Activated CD4-positive, alpha-beta T cell treated with anti-CD3 and anti-CD28 coated beads for 36 hours (primary cell): ENCODE measurements at places on chromosomes 4 and X.

DNA sequence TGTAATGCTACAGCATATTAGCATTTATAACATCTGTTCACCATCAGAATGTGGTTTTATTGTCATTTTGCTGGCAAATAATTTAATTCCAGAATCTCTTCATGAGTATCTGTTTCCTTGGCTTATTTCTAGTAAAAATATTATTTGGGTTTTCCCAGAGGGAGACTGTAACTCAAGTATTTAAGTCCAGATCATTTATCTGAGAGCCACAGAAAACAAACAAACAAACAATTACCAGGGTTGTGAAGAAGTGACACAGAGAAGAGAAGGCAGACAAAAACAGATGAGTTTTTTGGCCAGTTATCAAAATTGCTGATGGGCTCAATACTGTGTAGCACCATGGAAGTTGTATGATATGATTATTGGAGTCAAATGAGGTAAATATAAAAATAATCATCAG, 515.1 kb downstream of the TECRL start:
- no peaks in the 10 kb centered on the region for H3K27me3 ChIP-seq
- no peaks in the 10 kb centered on the region for H3K36me3 ChIP-seq
- H3K4me3 ChIP-seq = no peak overlapping the region
- DNase-seq = no peak

DNA sequence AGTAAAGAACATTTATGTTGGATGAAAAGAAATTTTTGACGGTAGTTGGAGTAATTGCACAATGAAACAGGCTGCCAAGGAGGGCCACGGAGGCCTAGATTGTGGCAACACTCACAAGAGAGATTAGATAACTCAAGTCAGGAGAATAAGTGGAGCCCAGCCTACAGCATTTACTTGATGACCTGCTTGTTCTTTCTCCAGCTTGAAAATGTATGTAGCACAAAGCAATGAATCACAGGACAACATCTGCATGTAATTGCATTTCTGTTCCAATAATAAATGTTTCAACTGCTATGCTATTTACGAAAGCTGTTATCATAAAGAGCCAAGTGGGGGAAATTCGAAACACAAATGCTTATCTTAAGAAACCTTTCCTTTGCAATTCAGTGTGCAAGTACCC, 221.2 kb upstream of the MID1 start:
- no peaks in the 10 kb centered on the region for H3K36me3 ChIP-seq
- H3K4me1 ChIP-seq = no peaks in the 10 kb centered on the region
- no peak for DNase-seq
- no peak overlapping the region for H3K27ac ChIP-seq
- H3K27me3 ChIP-seq = no peaks in the 10 kb centered on the region

GRCh38 chrX:21490341-21490740, 116.1 kb downstream of the CNKSR2 start:
- H3K4me1 ChIP-seq = no peaks in the 10 kb centered on the region
- no peak for DNase-seq
- no peaks in the 10 kb centered on the region for H3K27me3 ChIP-seq
- H3K36me3 ChIP-seq = no peaks in the 10 kb centered on the region

- no peak overlapping the region for H3K4me3 ChIP-seq
- no peaks in the 10 kb centered on the region for H3K27me3 ChIP-seq
- H3K36me3 ChIP-seq = peaks cover 3% of the 10 kb centered on the region
These were observed 40.4 kb downstream of the NSG1 start for GRCh38 chr4:4427121-4427870.

DNA sequence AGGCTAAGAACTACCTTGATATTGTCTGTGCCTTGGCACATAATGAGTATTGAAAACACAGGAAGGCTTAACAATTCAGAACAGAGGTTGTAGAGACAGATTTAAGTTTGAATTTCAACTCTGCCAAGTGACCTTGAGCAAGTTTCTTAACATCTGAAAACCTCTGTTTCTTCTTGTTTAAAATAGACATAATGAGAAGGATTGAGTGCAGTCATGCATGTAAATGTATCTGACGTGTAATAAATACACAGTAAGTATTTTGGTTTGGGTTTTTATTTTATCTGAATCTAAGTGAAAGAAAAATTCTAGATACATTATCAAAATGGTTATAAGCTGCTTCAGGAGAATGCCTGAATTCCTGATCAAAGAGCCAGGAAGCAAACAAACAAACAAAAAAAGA, 111.9 kb downstream of the ANXA5 start:
- no peak overlapping the region for H3K4me3 ChIP-seq
- H3K36me3 ChIP-seq = no peaks in the 10 kb centered on the region
- H3K27me3 ChIP-seq = peaks cover 45% of the 10 kb centered on the region
- H3K4me1 ChIP-seq = peaks cover 2% of the 10 kb centered on the region
- DNase-seq = no peak

- peaks cover 9% of the 10 kb centered on the region for H3K36me3 ChIP-seq
- peak overlapping the region; percentile 60 for H3K27ac ChIP-seq
- peaks cover 33% of the 10 kb centered on the region for H3K4me1 ChIP-seq
- DNase-seq = no peak
- H3K4me3 ChIP-seq = no peak overlapping the region
These were observed 72.6 kb downstream of the GPR82 start for GRCh38 chrX:41796577-41796976.

- H3K27ac ChIP-seq = no peak overlapping the region
- no peak for DNase-seq
- H3K27me3 ChIP-seq = peaks cover 32% of the 10 kb centered on the region
- no peak overlapping the region for H3K4me3 ChIP-seq
- H3K36me3 ChIP-seq = no peaks in the 10 kb centered on the region
These were observed 116.7 kb upstream of the CXCL13 start for GRCh38 chr4:77488882-77489281.

GRCh38 chrX:109553862-109554261, 17.2 kb downstream of the NXT2 start:
- H3K36me3 ChIP-seq = no peaks in the 10 kb centered on the region
- H3K27me3 ChIP-seq = peaks cover 6% of the 10 kb centered on the region
- no peak for DNase-seq
